ENCODE measurements at places on chromosomes 6 and 20.
A peak's percentile ranks its signal among the peaks of the same experiment; 100 is the strongest.

GRCh38 chr6:9537381-9537780 is 877.5 kb downstream of the TFAP2A start:
- no peak for DNase-seq

DNA sequence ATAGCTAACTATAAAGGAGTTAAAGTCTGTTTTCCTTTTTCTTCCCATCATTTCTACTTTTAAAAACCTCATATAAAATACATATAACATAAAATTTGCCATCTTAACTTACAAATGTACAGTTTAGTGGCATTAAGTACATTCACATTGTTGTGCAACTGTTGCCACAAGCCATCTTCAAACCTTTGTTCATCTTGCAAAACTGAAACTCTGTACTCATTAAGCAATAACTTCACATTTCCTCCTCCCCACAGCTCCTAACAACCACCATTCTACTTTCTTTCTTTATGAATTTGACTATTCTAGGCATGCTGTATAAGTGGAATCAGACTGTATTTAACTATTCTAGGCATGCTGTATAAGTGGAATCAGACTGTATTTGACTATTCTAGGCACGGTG is 4.5 kb downstream of the CCDC170 start:
- no peak for DNase-seq

GRCh38 chr6:142960098-142960497 is 15.1 kb upstream of the HIVEP2 start:
- peak; percentile 41 for DNase-seq

DNA sequence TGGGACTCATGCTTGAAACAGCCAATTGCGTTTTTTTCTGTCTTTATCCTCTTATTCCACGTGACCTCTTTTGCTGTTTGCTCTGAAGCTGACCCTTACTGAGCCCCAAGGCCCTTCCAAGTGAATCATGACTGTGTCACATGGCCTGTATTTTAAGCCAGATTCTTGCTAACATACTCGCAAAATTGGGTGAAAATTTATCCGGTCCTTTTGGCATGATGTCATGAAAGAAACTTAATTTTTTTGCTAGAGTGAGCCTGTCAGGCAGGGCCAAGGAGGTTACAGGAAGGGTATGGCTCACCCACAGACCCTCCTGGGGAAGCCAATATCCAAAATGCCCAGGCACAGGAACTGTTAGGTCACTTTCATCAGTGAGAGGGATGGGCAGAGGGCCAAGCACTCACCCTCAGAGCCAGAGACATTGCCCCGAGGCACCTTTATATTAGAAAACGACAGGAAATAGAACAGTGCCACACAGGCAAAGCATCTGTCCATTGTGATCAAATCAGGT is 296.7 kb downstream of the CDH26 start:
- peak; percentile 47 for DNase-seq

- no peak for DNase-seq
These were observed 132.2 kb downstream of the OGFRL1 start for GRCh38 chr6:71420693-71421328.
